Mesothelial cell of epicardium (in vitro differentiated cells): ENCODE measurements at places on chromosomes 16 and 17. TPM values are rescaled to one million over a fixed set of nuclear protein-coding genes. Genes with fewer than 3 reads are reported as not detected.

DNA sequence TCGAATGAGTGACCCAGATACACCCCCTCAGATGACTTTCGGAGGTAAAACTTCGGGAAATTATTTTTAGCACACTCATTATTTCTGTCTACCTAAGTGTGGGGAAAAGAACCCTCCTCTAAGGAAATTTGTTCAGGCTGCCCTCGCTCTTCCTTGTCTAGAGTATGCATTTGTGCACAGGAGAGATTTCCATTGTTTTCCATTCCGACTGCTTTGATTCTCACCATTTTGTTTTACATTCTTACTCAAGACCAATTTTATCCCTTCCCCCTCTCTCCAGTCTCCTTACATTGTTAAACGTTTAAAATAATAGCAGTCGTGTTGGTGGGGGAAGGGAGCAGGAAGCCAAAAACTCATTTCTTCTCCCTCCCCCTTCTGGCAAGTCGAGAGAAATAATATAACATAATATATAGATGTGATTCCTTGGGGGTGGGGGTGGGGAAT is 1.5 kb upstream of the CHD3 start:
- H3K36me3 ChIP-seq: peaks cover 10% of the 10 kb centered on the region
- H3K27me3 ChIP-seq: no peaks in the 10 kb centered on the region
- H3K27ac ChIP-seq: no peak overlapping the region
- no peak overlapping the region for H3K4me3 ChIP-seq

DNA sequence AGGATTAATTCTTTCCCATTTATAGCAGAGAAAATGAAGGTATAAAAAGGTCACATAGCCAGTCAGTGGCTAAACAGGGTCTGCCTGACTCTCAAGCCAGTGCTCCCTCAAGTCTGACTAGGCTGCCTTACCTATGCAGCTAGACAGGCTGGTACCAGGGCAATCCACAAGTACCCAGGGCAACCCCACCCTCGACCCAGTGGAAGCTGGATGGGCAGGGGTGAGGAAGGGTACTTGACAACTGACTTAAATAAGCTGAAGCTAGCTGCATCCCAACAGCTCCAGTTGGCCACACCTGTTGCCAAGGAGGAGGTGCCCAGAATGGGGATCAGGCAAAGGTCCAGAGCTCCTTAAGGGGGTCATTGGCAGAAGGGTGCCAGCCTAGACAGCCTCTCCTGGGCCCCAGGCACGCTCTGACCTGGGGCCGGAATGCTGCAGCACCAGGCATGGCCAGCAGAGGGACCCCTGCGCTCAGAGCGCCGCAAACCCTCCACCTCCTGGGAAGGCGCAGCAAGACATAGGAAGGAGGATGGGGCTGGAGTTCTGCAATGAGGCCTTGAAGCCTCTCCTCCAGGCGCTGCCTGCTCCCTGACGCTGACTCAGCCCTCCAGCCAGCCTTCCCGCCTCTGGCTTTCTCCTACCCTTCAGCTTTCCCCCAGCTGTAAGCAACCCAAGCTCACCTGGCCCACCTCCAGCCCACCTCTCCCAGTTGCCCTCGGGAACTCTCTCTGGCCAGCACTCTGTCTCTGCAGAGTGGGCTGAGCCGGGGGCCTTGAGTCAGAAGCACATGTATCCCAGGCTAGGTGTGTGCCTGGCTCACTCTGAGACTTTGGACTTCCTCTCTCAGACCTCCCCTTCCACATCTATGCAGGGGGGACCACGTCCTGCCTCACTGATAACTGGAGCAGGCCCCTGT is 28.8 kb downstream of the MPP2 start:
- no peaks in the 10 kb centered on the region for H3K27me3 ChIP-seq
- peaks cover 3% of the 10 kb centered on the region for H3K36me3 ChIP-seq
- H3K27ac ChIP-seq: peak overlapping the region; percentile 24
- H3K4me3 ChIP-seq: no peak overlapping the region
- peak; percentile 92 for DNase-seq
- peaks cover 6% of the 10 kb centered on the region for H3K4me1 ChIP-seq

DNA sequence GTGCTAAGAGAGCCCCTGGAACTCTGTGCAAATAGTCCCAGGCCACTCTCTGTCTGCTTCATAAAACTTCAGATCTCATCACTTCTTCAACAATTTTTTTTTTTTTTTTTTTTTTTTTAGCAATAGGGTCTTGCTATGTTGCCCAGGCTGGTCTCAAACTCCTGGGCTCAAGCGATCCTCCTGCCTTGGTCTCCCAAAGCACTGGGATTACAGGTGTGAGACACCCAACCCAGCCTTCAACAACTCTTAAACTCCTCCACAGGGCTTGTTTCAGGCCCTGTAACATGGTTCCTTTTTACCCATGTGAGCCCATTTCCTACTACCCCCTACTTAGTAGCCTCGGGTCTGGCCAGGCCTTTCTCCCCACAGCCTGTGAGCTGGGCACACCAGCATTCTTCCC is 39.3 kb upstream of the ICAM2 start:
- no peak overlapping the region for H3K4me3 ChIP-seq
- peaks cover 10% of the 10 kb centered on the region for H3K36me3 ChIP-seq
- H3K27me3 ChIP-seq: no peaks in the 10 kb centered on the region
- no peak overlapping the region for H3K27ac ChIP-seq

Gene KRTAP9-8
- not detected in 3 replicates for total RNA-seq

Gene CHRNE
- 1.5 to 1.9 TPM (median 1.7 TPM) in 3 replicates for total RNA-seq
